ENCODE measurements at places on chromosomes 1 and 21.
A peak's percentile ranks its signal among the peaks of the same experiment; 100 is the strongest.

- no peak for DNase-seq
Measured at GRCh38 chr1:16249596-16250241, 12.7 kb upstream of the CPLANE2 start.

DNA sequence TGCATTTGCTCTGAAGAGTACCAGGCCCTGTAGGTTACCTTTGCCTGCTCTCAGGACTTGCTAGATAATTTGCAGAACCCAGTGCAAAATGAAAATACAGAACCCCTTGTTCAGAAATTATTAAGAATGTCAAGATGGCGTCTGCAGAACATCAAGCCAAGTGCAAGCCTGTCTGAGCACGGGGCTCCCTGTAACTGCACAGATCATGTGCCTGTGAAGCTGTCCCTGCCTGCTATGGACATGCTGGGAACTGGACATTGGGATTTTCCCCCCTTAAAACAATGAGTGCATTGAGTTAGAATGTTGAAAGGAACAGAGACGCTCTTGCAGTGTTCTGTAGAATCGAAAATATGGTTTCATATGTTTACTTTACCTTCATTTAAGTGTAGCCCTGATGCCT is 2.9 kb downstream of the CLDN14 start:
- no peak for DNase-seq

DNA sequence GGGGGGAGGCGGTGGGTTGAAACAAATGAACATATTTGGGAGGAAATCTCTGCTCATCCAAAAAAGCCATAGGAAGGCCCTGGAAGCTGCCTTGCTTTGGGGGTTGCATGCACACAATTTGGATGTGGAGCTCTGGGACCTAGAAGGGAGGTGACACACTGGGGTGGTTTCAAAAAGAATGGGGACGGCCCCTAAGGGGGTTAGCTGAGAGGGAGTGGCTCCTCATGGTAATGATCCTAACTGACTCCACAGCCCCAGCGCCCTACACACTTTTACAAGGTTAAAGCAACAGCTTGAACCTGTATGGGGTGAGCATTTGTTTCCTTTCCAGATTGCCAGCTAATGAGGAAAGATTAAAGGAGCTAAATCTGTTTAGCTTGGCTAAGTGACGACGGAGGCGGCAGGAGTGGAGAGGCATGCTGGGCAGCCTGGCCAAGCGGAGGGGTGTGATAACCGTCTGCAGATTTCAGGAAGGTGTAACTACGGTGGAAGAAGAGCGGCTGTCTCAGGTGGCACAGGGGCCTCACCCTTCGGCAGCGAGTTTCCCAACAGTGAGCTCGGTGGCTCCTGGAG is 107.3 kb downstream of the RNF220 start:
- no peak for DNase-seq

DNA sequence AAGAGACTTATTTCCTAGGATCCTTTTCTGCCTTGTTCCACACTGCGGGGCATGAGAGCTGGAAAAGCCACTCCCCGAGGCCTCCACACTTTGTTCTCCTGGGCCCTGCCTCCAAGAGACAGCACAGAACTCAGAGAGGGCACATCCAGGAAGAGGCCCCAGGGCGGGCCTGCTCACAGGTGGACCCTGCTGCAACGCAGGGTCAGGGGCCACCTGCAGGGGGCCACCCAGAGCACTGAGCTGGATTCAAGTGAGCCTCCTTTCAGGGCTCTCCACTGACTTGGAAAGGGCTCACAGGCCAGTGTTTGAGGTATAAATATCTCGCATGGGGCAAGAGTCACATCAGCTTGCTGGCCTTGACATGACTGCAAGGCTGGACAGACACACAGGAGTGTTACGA is 4.8 kb downstream of the RGS16 start:
- peak; percentile 25 for DNase-seq

GRCh38 chr1:2428490-2428889 is 16.1 kb upstream of the PEX10 start:
- no peak for DNase-seq

DNA sequence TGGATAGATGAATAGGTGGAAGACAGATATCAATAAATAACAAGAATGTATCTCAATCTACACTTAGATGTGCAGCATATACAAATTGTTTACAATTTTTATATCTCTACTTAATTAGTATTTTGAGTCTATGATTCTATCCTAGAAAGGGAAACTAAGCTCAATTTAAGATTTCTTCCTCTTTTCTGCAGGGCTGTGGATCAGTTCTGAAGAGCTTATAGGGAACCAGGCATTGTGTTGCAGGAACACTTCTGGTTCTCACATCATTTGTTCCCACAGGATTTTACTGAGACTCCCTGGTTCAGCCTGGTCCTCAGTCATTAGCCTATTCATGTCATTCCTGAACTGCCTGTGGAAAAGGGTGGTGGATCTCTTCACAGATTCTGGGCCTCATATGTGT is 105.8 kb downstream of the TNFSF18 start:
- DNase-seq, result no peak

DNA sequence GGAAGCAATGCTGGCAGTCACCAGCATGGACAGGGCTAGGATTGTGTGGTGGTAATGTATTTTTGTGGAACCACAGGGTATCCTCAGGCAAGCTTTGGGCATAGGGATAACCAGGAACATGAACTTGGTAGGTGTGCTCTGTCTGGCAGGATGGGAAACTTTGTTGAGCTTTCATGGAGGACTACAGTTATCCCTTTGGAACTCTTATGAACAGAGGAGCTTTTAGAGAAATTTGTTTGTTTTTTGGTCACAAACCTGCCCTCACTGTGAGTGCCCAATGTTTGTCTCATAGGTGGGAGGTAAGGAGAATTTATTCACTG is 54.4 kb downstream of the MACF1 start:
- DNase-seq, result no peak

- peak; percentile 78 for DNase-seq
Measured at GRCh38 chr1:46036894-46037839, 95.3 kb downstream of the PIK3R3 start.

GRCh38 chr1:41846625-41847405 is 71.9 kb downstream of the HIVEP3 start:
- DNase-seq, result no peak

Measured in CD4-positive, alpha-beta T cell treated with Interleukin-21 for 1 hour (primary cell).